ENCODE measurements at places on chromosomes 16 and 17. TPM values are rescaled to one million over a fixed set of nuclear protein-coding genes. Genes with fewer than 3 reads are reported as not detected.

TBC1D3 gene
- not detected for polyA plus RNA-seq

SEPTIN12 gene
- not detected for polyA plus RNA-seq

SSTR5 gene
- not detected for polyA plus RNA-seq

RAB11FIP4 gene
- 26.0 TPM for polyA plus RNA-seq

ACSM5 gene
- polyA plus RNA-seq, result not detected

DNA sequence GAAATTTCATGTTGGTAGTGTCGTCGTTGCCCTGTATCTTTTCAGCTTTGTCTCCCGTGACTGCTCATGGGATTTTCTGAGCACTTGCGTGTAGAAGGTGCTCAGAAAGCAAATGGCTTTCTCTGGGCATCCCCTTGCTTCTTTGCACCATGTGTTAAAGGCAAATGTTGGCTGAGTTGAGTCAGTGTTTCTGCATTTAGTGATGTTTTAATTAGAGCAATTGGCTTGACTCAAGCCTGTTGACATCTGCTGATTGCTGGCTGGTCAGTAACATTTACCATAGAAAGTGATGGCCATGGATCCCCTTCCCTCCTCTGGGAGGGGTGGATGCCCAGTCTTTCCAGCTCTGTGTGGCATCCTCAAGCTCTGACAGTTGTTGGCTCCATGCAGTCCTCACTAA lies 187.2 kb upstream of the MPHOSPH6 start:
- DNase-seq, result no peak

- DNase-seq, result no peak
These were observed 9.4 kb downstream of the GGA2 start for GRCh38 chr16:23500862-23501225.

GRCh38 chr16:4114257-4115208 lies 1.7 kb downstream of the ADCY9 start:
- no peak for DNase-seq

DNA sequence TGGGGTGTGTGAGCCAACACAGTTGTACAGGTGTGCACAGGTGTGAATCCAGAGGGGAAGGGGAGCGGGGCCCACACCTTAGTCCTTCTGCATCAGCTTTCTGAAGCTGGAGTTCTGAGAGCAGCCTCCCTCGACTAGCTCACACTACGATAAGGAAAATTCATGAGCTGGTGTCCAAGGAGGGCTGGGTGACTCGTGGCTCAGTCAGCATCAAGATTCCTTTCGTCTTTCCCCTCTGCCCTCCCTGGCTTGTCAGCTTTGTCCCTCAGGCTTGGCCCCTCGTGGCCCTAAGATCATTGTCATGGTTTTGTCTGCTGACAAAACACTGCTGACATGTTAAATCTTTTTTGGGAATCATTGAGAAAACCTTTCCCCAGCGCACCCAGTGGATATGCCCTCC lies 47.5 kb downstream of the OR1D5 start:
- no peak for DNase-seq

- peak; percentile 78 for DNase-seq
These were observed at the start of gene NXN for GRCh38 chr17:979539-980405. NXN (minus strand) TSS chr17:979776.

ZG16 gene
- polyA plus RNA-seq, result not detected

DNA sequence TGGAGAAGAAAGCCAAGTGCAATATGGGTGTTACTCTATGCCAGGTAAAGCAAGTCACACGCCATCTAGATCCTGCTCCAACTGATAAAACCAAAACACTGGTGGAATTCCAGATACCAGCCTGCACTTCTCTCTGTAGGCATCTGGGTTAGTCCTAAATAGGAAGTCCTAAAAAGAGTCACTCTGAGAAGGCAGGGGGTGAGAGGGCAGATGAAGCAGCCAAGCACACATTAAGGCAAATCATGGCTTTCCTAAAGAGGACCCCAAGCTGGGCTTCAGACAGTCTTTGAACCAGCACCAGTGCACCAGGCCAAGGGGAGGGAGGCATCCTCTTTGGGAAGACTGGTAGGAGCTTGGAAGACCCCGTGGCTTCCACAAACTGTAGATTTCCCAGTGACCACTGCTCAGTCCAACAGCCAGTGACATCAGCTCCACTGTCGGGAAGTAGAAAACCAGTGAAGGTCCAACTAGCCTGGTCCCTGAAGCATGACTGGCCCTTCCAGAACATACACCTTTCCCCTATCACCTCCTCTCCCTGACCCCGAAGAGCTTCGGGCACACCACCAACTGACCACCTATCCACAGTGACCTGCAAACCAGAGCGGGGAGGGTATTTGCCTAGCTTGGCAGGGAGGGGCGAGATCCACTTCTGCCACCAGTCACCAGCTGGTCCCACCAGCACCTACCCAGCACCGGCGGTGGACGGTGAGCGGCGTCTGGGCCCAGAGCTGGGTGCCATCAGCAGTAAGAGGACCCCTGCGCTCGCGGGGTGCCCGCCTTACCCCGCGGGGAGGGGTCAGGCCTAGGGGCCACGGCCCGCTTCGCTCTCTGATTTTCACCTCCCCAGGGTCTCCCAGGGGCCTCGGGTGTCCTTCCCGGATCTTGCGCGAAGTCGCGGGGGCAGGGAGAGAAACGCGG lies 1.0 kb downstream of the LITAF start:
- no peak for DNase-seq

- DNase-seq, result no peak
These were observed 259.4 kb upstream of the TBX2 start for GRCh38 chr17:61140081-61140786.

DNA sequence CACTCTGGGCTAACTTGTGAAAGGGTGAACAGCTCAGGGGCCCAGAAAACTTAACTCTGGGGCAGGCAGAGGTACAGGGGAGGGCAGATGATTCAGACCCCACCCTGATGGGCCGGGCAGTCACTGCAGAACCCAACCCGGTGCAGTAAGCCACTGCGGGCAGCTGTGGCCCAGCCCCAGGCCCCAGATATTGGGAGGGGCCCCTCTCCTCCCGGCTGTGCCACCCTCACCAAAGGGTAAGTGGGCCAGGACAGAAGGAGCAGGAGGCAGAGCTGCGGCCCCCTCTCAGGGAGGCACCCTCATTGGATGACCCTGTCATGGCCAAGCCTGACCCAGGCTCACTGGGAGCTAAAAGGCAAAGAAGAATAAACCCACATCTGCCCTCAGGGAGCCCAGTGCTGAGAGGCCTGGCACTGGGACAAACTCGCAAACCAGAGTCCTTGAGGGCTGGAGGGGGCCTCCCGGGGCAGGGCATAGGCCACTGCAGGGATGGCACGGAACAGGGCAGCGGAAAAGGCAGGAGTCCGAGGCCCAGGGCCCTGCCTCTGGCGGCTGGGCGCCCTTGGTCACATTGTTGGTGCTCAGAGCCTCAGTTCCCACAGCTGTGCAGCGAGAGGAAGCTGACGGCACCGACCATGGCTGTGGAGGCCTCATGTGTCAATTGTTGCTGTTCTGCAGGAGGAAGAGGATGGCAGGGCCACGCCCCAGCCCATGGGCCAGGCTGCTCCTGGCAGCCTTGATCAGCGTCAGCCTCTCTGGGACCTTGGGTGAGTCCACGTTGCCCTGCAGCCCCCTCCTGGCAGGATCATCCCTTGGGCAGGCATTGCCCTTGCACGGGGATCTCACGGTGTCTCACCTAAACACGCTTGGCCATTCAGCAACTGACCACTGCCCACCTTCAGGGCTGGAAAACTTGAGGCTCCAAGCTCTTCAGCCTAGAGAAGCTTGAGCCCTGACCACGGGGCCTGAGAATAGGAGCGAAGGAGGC lies 3.1 kb downstream of the ITGB4 start:
- no peak for DNase-seq

- no peak for DNase-seq
These were observed 25.1 kb upstream of the FOXJ1 start for GRCh38 chr17:76166168-76166567.

DNA sequence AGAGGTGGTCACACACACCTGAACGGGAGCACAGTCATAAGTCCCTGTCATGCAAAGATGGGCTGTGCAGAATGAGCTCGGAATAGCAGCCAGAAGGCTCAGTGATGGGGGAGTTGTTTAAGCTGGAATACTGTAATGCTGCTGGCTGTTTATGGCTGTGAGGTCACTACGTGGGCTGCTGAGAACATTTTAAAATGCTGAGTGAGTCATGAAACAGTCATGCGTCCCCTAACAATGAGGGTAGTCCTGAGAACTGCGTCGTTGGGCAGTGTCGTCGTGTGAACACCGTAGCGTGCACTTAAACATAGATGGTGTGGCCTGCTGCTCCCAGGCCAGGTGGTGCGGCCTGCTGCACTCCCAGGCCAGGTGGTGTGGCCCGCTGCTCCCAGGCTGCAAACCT lies 39.7 kb downstream of the TBCD start:
- DNase-seq, result no peak

GRCh38 chr17:82480318-82480717 lies 21.8 kb downstream of the NARF start:
- DNase-seq, result no peak

- DNase-seq, result no peak
These were observed 154.6 kb downstream of the CHD9 start for GRCh38 chr16:53209429-53209828.

DNAAF8 gene
- polyA plus RNA-seq, result not detected
